ENCODE measurements at places on chromosomes 7 and 10. TPM values are rescaled to one million over a fixed set of nuclear protein-coding genes. Genes with fewer than 3 reads are reported as not detected.

The ASB10 gene
- not detected for total RNA-seq

The CNTNAP2 gene
- total RNA-seq = 4.2 TPM

The HGF gene
- total RNA-seq = 20.2 TPM

The PAOX gene
- total RNA-seq = 11.3 TPM

The LRRN3 gene
- total RNA-seq = 0.19 TPM

The PAX4 gene
- total RNA-seq = not detected

The ANXA8L1 gene
- 1.2 TPM for total RNA-seq

The STOX1 gene
- 0.25 TPM for total RNA-seq

The SLC26A3 gene
- 2.8 TPM for total RNA-seq

The SEC31B gene
- total RNA-seq = 4.4 TPM
